DMS153 (cell line): ENCODE measurements at places on chromosomes 12 and 14.

- DNase-seq, result no peak
Measured at GRCh38 chr12:102484428-102484958, 4.1 kb upstream of the IGF1 start.

DNA sequence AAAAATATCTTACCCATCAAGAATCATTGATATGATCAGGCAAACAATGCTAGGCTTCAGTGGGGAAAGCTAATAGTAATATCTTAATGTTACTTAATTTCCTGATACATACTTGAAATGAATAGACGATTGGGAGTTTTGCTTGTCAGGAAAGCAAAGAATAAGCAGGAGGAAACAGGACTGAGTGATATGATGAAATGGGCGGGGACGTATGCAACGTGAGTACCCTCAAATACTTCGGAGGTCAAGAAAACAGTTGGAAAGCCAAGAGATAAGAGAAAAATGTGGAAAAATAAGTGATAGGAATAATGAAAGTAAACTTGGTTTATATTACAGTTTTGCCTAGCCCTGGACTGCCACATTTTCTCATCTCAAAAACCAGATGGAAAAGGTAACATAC lies 49.2 kb downstream of the METTL25 start:
- DNase-seq, result no peak

DNA sequence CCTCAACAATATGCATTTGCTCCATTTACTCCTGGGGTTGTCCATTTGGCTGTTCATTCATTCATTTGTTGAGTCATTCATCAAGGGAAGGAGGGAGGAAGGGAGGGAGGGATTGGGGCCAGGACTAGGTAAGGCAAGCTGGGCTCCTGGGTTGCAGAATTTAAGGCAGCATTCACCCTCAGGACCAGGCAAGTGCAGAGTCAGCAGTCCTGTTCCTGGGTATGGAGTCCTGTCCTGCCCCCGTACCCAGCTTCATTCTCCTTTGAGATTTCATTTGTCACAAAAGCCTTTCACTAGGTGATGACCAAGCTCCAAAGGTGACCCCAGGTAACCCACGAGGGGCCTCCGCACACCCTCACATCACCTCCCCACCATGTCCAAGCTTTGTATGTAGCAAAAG lies 178.1 kb downstream of the CHST11 start:
- DNase-seq, result no peak

GRCh38 chr14:29716150-29716549 lies 211.5 kb downstream of the PRKD1 start:
- DNase-seq, result no peak

GRCh38 chr14:55019968-55020554 lies 6.8 kb downstream of the WDHD1 start:
- DNase-seq, result no peak

GRCh38 chr14:104923640-104924420 lies 849 bp upstream of the PLD4 start:
- DNase-seq, result no peak

- DNase-seq, result no peak
Measured at GRCh38 chr14:65926935-65927700, 514.6 kb downstream of the FUT8 start.

DNA sequence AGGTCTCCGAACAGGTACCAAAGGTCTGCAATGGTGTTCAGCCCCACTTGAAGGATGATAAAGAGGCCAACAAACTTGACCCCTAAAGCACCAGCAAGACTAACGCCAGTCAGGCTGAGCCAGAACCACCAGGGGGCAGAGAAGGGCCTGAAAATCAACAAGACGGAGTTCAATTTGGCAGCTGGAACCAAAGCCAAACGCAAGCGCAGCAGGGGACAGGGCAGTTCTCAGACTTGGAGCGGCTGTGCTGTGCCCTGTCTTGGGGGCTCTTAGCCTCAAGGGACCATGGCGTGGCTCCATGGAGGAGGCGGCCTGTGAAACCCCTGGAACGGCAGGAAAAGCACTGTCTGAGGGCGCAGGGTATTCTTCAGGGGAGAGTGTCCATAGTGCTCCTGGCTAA lies 19.6 kb downstream of the POMT2 start:
- no peak for DNase-seq

- DNase-seq, result no peak
Measured at GRCh38 chr14:50845166-50845565, 14.2 kb upstream of the NIN start.

GRCh38 chr14:90649083-90649482 lies 167.1 kb downstream of the TTC7B start:
- no peak for DNase-seq

DNA sequence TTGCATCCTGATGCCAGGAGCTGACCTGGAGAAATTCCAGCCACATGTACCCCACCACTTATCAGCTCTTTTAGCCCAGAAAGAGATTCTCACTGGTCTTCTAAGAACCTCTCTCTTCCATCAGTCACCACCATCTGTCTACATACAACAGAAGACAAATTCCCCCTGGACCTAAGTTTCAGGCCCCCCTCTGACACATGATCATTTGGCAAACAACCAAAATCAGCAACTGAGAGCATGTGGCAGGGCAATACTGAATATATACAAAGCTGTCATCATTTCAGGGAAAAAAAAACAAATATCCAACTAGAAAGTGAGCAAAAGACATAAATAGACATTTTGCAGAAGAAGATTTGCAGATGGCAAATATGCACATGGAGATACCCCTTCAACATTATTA lies 180.2 kb downstream of the FOXN3 start:
- DNase-seq, result no peak

GRCh38 chr14:99253890-99254289 lies 18.1 kb downstream of the BCL11B start:
- no peak for DNase-seq

- DNase-seq, result no peak
Measured at GRCh38 chr14:55610713-55611370, 30.8 kb downstream of the KTN1 start.

GRCh38 chr14:58954901-58955861 lies 233.3 kb upstream of the DAAM1 start:
- DNase-seq, result no peak

GRCh38 chr14:101481557-101481956 lies 79.7 kb upstream of the DIO3 start:
- no peak for DNase-seq

DNA sequence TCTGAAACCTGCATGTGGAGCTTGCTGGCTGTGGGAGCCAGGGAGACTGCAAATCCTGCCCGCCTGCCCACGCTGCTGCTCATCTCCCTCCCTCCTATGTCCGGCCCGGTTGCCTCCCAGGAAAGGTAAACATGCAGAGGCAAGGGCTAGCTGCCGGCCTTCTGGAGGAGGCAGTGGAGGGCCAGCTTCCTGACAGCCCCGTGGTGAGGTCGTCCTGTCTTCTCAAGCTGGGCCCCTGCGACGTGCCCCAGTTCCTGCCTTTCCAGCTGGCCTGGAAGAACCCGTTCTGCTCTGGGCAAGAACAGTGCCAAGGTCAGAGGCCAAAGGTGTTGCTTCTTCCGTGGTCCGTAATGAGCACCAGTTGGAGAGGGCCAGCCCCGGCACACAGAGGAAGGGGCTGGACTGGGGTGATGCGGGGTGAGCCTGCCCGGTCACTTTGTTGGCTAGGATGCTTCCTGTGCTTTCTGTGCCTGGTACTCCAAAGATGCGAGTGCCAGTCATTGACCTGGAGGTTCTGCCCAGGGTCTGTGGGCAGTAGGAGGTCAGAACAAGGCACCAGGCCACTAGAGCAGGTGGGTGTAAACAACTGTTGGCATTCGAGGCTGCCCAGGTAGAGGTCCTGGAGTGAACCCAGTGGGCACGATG lies 25.3 kb downstream of the TPCN1 start:
- DNase-seq, result peak; percentile 70

DNA sequence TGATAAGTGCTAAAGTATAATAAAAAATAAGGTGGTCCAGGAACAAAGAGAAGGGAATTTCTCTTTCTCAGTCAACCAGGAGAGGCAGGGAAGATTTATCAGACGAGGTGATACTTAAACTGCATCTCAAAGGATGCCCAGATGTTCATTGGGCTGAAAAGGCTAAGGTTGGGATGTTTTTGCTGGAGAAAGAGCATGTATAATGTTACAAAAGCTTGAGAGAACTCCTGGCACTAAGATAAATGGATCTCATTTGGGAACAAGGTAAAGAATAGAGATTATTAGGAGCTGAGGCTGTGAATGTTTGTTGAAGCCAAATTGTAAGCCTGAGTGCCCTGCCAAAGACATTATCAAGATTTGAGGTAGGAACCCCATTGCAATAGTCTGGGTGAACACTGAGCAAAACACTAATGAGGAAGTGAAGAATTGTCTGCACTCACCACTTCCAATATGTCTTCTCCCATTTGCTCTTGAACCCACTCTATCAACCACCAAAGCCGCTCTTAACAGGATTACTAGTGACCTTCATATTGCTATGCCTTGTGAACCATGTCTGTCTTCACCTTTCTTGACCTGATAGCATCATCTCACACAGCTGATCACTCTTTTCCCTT lies 149.0 kb upstream of the ARID2 start:
- DNase-seq, result no peak

DNA sequence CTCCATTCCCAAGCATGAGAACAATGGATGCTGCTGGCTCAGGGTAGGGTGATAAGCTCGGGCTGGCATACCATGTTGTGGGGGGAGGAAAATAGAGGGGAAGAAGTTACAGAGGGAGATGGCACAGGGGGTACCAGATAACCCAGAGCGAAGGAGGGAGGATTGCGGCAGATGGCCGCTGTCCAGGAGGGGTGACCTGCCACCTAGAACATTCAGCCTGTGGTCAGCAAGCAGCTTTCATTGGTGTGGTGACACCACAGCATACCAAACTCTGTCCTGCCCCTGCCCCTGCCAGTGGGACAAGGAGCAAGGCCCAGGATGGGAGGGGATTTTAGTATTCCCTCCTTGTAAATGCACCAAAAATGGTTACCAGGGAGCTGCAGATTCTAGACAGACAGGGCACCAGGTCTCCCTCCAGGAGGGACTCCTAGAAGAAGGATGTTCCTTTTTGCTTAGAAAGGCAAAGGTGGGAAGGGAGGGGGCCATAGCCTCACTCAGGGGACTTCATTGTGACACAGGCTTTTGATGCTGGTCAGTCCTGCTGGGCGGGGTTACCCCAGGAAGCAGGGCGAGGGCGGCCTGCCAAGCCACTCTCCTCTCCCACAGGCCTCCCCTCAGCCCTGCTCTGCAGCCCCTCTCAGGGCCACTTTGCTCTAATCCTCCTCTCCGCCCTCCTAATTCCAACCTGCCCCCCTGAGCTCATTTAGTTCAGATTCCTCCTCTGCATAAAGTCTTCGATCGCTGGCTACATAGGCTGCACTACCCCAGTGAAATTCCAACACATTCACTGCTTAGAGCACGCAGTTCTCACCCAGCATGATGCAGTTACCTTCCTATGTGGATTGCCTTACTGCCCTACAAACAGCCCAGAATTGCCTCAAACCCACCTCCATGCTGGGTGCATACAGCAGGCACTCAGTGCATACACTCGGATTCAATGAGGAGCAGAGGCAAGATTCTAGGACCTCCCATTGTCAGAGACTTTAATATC lies 36.0 kb upstream of the PLEKHG6 start:
- no peak for DNase-seq

- peak; percentile 94 for DNase-seq
Measured at GRCh38 chr12:113098441-113099028, 37.0 kb downstream of the RASAL1 start.

DNA sequence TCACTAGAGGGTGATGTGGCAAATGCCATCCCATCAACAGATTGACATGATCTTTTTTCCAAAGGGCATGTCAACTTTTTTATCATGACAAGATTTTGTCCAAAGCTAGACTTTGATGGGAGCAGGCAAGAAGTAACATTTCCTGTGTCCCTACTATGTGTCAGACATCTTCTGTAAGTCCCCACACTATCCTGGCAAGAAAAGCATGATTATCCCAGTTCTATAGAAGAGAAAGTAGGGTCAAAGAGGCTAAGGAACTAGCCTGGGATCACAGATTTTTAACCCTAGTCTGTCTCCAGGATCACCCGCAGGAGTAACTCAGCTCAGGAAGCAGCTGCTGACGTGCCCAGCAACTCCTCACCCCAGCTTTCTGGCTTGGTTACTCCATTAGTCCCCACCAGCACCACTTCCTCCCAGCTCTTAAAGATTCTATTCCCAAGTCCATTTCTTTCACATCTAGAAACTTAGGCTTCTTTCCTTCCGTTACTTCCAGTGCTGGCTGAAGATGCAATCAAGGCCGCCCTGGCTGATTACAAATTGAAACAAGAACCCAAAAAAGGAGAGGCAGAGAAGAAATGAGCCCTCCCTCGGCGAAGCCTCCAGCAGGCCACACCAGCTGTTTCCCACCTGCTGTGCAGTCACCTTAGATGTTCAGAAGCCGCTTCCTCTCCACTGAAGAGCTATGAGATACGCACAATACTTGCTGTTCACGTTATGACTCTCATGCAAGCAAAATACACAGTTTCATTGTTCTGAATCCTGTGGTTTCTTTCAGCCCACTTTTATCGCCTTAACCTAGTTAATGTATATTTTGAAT lies 6.2 kb downstream of the ISCU start:
- peak; percentile 43 for DNase-seq

DNA sequence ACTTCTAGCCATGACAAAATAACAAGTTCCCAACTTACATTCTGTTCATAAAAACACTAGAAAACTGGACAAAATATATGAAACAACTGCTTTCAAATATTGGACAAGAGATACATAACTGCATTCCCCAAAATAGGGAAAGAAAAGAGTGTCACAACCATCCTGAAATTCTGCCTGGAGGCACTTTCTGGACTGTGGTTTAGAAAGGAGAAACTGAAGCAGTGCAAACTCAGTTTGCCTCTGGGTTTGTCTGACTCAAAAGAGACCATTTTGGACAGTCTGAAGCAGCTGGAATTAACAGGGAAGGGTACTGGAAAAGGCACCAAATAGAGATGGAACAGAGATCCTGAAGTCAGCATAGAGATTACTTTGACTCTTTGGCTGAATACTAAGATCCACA lies 11.3 kb upstream of the SYT1 start:
- DNase-seq, result no peak

GRCh38 chr14:102652194-102652593 lies 59.7 kb downstream of the RCOR1 start:
- DNase-seq, result no peak

- DNase-seq, result peak; percentile 52
Measured at GRCh38 chr12:50070314-50071060, 13.1 kb downstream of the ASIC1 start.

GRCh38 chr14:39680777-39681176 lies 248.5 kb upstream of the FBXO33 start:
- DNase-seq, result no peak

DNA sequence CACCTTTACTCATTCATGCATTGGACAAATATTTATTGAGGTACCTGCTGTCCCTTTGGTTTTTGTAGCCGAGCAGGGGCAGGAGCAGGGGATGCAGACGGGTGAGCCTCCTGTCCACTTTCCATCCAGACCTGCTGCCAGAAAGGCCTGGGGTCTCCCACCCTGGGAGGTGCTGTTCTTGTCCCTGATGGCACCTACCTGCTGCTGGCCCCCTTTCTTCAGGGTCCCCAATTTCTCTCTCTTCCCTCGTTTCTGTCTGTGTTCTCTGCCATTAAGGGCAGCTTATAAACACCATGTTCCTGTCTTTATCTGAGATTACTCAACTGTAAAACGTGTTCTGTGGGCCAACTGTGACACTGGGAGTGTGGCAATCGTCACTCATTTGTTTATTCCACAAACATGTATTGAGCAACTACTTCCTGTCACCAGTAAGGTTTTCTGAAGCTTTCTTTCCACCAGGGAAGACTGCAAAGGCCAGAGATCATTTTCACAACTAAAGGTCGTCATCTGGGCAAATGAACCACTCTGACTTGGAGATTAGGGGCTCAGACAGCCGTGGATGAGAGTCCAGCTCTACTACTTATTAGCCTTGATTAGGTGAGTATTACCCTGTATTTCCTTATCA lies at the start of gene HAL:
TSS of gene HAL (minus strand) at position 311 of the 625 bp plus-strand sequence. CDS start 434 bp downstream, outside the sequence.
- DNase-seq, result no peak
